Stimulated activated CD8-positive, alpha-beta memory T cell treated with anti-CD3 and anti-CD28 coated beads, Interleukin-4, amount 100 ng/mL, for 1 hour (primary cell): ENCODE measurements at places on chromosomes 1 and 21.

DNA sequence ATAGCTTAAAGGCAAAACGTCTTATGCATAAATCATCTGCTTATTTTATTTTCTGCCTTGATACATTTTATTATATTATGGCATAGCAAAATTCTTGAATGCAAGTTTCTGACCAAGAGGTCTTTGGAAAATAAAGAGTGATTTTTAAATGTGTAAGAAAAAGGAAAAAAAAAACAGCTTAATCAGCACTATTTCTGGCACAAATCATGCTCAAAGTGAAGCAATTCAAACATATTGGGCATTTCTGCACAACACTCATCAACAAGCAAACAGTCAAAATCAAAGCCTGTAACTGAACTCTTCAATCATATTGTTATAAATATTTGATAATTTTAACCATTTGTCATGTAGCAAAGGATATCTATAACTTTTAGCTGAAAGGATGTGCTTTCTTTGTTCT lies 250.9 kb downstream of the PTPRC start:
- no peak for DNase-seq

- no peak for DNase-seq
Observed at GRCh38 chr1:178944729-178945128, 73.9 kb upstream of the ANGPTL1 start.

DNA sequence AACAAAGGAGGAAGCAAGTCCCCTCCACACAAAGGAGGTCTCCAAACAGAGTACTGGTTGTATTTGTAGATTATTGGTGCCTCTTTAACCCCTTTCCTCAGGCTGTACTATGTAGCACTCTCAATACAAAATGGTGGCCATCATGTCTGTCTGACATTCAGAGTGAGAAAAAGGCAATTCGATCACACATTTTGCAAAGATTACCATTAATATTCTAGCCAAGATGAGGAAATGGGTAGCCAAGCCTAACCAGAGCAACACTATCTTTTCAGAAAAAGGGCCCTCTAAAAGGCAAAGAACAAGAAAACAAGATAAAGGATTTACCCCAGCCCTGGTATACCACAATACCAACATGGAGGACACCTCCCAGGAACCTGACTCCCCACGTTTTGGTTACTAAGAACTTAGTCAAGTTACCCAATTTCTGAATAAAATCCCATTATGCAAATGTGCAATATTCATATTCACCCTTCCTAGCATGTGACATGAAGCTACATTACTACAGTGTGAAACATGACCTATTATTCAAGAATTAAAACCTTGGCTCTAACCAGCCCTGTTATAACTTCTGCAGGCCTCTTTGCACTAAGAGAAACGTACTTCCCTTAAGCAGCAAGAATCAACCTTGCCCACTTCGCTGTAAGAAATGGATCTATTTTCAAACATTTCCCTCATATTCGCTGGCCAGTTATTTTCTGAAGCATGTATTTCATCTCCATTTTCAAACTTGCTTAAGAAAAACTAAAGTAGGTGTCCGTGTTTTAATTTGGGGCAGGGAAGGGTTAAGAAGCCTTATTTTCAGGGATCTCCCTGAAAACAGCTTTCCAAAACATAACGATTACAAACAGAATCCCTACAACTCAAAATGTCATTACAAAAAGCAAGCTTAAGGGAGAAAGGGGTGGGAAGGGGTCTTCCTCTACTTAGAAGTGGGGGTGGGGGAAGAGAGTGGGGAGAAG lies 2.1 kb downstream of the KDM5B start:
- DNase-seq = no peak

- no peak for DNase-seq
Observed at GRCh38 chr1:219792337-219793021, 135.9 kb downstream of the SLC30A10 start.

DNA sequence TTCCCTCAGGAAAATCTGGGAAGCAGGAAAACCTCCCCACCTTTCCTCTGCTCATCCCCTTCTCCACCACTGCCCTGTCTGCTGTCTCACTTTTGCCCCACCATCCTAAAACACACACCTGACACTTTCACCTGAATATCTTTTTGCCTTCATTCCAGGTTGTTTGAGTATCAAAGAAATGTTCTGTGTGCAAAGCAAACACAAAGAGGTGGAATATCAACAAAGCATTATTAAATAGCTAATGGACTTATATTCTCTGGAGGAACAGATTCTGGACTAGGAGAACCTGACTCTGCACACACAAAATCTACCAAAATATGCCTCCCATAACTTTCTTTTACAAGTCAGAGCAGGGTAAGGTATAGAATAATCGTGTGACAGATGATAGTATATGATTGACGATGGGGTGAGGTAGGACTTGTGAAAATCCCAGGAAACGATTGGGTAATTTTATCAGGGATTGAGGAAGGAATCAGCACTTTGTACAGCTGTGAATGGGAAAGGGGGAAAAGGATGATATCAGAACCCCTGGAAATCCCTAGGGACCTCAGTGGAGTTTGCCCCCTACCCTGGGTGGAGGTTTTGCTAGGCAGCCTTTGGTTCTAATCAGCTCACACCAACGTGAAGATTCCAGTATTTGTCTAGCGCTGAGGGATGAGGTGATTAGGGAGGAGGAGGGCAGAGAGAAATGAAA lies 87.7 kb downstream of the PROX1 start:
- DNase-seq = no peak

DNA sequence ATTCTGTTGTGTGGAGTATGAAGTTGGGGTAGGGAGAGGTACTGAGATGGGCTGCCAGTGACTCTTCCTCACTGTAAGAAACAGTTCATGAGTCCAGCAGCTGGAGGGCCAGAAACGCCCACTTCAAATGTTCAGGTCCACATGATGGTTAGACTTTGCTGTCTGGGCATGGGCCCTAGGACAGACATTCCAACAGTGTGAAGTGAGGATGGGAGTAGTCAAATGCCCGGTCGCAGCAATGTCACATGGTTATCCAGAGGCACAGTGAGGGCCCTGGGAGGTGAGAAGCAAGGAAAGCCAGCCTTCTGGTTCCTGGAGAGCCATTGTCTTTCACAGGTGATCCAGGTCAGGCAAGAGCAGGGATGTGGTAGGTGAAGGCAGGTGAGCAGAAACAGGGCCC lies 304.4 kb downstream of the HHAT start:
- DNase-seq = no peak

- peak; percentile 35 for DNase-seq
Observed at GRCh38 chr1:110412576-110412975, 5.1 kb upstream of the LAMTOR5 start.

GRCh38 chr1:6105763-6106162 lies 60.1 kb downstream of the KCNAB2 start:
- DNase-seq = no peak

DNA sequence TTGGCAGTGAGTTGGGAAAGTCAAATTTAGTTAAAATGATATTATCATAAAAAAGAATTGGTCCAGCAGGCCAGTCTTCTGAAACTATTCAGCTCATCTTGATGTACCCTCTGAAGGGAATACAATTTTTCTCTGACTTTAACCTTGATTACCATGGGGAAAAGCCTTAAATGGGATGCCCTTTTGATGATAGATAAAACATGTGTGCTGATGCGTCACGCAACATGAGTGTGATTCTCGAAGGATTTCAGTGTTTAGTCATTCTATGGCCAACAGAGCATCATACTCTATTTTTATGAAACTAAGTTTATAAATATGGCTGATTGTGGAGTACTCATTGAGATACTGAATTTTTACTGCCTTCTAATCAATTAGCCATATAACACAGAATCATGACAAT lies 171.5 kb downstream of the ZNF281 start:
- no peak for DNase-seq

DNA sequence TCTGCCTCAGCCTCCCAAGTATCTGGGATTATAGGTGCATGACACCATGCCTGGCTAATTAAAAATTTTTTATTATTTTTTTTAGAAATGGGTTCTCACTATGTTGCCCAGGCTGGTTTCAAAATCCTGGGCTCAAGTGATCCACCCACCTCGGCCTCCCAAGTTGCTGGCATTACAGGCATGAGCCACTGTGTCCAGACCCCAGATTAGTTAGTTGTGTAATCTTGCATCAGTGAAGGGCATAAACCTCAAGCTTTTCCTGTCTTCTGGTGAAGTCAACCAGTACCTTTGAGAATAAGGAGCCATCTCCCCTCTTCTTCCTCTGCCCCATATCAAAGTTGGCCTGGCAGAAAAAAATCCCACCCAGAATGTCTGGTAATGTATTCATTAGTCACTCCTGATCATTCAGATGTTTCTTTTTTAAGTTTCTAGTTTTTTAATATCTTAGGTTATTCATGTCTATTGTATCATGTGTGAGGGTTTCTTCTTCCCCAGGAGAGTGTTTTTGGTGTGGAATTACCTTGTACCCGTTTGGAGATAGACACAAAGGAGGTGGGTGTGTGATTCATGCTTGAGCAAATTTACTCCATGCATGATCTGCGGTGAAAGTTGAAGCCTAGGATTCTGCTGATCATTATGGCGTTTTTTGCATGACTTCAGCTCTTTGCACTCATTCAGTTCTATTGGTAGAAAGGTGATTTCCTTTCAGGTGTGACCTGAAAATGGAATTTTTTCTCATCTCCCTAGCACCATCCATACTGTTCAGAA lies 144.0 kb downstream of the FMN2 start:
- no peak for DNase-seq

DNA sequence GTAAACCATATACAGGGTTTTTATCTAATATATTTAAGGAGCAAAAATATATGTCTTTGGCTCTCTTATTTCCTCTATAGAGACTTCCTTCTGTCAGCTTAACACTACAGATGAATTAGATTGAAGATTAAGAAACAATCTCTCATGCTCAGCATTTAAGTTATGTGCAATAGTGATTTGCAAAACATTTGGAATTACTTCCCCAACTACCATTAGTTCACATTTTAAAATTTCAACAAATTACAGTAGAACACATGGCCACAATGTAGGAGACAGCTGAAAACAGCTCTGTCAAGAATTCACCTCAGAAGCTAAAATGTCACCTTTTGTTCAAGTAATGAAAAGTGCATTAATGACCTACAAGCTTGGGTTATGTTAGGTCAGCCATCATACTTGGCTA lies 177.9 kb downstream of the EIF4G3 start:
- DNase-seq = no peak

GRCh38 chr1:163528710-163529348 lies 207.1 kb downstream of the NUF2 start:
- no peak for DNase-seq

DNA sequence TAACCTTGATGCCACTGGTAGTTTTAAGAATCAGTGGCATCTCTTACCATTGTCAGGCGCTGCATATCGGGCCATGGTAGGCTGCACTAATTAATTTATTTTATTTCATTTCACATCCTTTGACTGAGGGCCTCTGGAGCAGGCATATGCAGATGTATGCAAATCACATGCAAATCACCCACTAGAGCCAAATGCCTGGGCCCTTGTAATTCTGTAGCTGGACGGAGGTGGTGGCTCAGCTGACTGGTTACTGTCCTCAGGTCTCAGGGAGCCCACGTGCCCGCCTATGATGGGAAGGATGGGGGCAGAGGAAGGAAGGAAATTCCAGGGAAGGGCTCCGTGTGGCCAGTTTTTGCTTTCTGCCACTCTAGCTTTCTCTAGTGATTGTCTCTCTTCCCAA lies 122.7 kb downstream of the IGSF21 start:
- no peak for DNase-seq

- no peak for DNase-seq
Observed at GRCh38 chr1:32307324-32307723, 15.4 kb downstream of the HDAC1 start.

DNA sequence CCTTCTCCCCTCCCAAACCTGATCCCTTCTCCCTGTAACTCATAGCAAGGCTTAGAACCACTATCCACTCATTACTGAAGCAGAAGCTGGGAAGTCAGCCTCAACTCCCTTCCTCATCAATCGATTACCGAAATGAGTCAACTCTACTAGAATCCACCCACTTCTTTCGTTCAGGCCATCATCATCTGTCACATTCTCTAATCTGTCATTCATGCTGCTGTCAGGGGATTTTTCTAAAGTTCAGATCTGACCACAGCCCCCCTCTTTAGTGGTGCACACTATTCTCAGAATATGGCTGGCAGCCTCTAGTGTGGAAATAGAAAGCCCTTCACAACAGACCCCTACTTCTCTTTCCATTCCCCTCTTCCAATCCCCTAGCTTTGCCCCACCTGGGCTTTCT lies 5.1 kb downstream of the NT5C1A start:
- DNase-seq = no peak

GRCh38 chr1:237713916-237714315 lies 176.8 kb downstream of the ZP4 start:
- no peak for DNase-seq

- no peak for DNase-seq
Observed at GRCh38 chr1:212231372-212231771, 53.8 kb upstream of the PPP2R5A start.

GRCh38 chr1:246865921-246866320 lies 65.8 kb downstream of the AHCTF1 start:
- DNase-seq = no peak

DNA sequence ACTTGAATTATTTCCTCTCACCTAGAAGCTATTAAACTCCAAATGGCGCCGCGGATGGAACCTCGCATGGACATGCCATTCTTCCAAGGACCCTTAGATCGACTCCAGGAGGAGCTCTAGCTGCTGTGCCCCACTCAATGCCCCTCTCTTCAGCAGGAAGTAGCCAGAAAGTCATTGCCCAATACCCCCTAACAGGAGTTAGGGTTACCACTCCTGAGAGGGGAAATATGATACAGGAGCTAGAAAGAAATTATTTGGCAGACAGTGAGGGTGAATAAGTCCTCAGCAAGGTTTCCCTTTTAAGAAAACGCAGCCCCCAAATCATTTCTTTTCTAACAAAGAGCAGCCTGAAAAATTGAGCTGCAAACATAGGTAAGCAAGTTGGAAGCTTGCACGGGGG lies 28.6 kb downstream of the TFB2M start:
- no peak for DNase-seq

DNA sequence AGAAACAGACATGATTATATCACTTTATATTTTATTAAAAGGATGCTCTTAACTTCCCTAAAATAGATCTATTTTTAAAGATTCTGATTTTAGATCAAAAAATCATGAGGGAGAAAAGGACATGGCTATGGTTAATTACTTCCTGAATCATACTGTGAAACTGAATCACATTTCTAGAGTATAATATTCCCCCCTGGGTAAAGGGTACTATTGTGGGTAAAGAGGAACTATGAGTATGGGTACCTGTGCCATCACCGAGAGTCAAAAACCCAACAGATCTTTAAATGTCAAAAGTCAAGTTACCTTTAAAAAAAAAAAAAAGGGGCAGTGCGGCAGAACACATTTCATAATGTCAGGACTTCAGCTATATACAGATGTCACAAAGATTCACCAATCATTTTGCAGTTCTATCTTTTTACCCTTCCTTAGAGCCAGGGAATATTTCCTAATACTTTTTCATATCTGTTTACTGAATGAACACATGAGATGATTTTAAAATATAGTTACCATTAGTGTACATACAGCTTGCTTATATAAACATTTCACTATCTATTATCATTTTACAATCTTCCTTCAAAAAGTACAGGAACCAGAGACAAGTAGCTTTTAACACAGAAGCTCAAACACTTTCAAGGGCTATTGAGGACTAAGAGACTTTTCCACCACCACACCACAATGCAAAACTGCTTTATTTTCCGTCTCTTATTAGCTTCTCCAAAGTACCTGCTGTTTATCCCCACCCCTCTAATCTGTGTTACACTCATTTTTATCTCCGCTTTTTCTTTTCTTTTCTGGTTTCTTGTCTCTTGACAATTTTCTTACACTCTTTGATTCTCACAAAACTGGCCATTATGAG lies 45.0 kb downstream of the EVI5 start:
- no peak for DNase-seq

GRCh38 chr1:202613571-202613970 lies 96.7 kb downstream of the SYT2 start:
- no peak for DNase-seq

GRCh38 chr1:178411756-178412399 lies 84.9 kb downstream of the CLEC20A start:
- DNase-seq = no peak
